Fibroblast of skin of abdomen (primary cell): ENCODE measurements at places on chromosomes 7 and 10.

GRCh38 chr7:79806161-79806734, 328.4 kb upstream of the GNAI1 start:
- DNase-seq, result peak; percentile 33

- no peak for DNase-seq
Measured at GRCh38 chr7:145795132-145795531, 321.5 kb upstream of the CNTNAP2 start.

DNA sequence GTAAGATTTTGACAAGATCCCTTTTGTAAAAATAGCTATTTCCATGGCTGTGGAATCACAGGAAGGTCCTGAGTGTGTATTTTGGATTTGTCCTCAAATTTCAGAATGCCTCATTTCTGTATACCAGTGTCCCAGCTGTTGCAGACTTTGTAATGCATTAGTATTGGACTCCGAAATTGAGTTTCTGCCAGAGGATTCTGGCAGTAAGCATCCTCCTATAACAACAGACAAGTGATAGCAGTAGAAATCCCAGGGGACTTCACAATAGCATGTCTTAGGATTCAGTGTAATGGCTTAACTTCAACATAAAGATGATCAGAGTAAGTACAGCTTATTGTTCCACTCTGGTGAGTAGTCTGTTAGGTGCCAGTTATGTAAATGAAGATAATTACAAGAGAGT, 104.6 kb downstream of the FOXP2 start:
- no peak for DNase-seq

GRCh38 chr10:128576943-128577670, 450.9 kb upstream of the MKI67 start:
- DNase-seq, result peak; percentile 87

- no peak for DNase-seq
Measured at GRCh38 chr7:88146616-88147015, 73.2 kb downstream of the SRI start.

GRCh38 chr10:24866604-24867583, 85.5 kb downstream of the PRTFDC1 start:
- DNase-seq, result peak; percentile 74

DNA sequence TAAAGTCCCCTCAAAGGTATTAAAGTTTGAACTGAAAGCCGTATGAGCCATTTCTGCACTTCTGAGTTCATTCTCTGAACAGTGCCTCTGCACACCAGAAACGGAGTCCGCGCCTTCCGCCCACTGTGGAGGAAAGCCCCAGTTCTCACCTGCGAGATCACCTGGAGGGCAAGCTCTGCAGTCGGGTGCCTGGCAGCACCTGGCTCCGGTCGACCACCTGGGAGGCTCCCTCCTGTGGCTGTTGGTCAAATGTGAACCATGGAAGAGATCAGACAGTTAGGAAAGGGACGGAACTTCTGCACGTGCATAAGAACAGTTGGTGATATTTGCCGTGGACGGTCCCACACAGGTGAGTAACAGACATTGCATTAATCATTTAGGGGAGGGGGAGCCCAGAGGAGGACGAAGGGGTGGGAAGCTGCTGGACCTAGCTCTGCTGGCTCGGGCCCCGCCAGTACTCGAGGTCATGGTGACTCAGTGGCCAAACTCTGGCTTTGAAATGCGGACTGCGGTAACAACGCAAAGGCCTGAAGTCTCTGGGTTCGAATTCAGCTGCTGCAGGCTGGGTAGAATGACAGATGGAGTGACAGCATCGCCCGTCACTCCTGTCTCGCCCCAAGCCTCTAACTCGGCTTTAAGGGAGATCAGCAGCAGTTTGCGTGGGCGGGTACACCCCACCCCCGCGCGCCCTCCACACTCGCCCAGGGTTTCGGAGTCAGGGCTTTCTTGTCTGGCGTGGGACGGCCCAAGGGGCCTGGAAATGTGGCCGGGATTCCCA, 1.7 kb upstream of the DPYSL4 start:
- no peak for DNase-seq

GRCh38 chr10:59905731-59906416, 482 bp downstream of the CCDC6 start:
- no peak for DNase-seq

GRCh38 chr10:88254091-88254490, 329.0 kb downstream of the RNLS start:
- DNase-seq, result peak; percentile 71

DNA sequence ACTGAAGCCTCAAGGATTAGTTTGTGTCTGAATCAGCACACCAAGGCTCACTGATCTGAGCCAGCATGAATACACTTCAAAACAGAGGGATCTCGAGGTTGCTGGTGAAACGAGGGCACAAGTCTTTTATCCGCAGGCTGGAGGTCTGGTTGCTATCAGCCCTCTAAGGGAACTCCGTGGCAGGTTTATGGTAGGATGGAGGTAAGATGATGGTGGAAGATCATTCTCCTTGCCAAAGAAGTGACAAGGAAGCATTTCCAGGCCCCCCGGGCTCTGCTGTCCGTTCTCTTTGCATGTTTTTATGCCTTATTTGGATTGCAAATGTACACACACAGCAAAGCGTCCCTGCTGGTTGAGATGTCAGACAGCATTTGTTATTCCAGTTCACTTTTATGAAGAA, 268.3 kb downstream of the ARHGAP12 start:
- DNase-seq, result peak; percentile 57

- DNase-seq, result no peak
Measured at GRCh38 chr10:30420266-30420665, 13.7 kb upstream of the MAP3K8 start.

GRCh38 chr10:53491774-53492173, 719.2 kb upstream of the MBL2 start:
- no peak for DNase-seq

DNA sequence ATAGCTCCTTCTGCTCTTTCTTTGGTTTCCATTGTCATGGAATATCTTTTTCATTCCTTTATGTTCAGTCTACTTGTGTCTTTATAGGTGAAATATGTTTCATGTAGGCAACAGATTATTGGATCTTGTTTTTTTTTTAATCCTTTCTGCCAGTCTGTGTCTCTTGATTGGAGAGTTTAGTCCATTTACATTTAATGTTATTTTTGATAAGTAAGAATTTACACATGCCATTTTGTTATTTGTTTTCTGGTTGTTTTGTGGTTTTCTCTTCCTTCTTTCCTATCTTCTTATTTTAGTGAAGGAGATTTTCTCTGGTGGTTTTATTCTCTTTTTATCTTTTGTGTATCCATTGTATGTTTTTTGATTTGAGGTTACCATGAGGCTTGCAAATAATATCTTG, 52.5 kb upstream of the TAS2R16 start:
- no peak for DNase-seq

- DNase-seq, result no peak
Measured at GRCh38 chr10:102652170-102652916, 8.1 kb downstream of the TRIM8 start.

GRCh38 chr10:36499693-36500092, 625.7 kb upstream of the ANKRD30A start:
- peak; percentile 73 for DNase-seq

- DNase-seq, result no peak
Measured at GRCh38 chr10:34340934-34341333, 474.2 kb downstream of the PARD3 start.

DNA sequence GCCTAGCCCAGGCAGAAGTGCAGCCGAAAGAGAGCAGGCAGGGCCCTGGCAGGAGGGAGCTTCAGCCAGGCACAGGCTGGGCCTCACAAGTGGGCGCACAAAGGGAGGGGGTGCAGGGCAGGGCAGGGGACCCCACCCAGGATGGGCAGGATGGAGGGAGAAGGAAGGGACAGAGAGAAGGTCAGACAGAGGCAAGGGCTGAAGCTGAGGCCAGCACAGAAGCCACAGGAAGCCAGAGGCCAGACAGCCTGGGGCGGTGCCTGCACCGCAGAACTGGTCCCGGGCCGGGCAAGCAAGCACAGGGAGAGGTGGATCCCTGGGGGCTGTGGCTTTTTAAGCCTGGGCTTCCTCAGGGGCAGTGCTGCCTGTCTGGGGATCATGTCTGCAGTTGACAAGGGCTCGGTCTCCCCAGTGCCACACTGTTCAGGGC, 16.7 kb downstream of the NOS3 start:
- DNase-seq, result no peak

DNA sequence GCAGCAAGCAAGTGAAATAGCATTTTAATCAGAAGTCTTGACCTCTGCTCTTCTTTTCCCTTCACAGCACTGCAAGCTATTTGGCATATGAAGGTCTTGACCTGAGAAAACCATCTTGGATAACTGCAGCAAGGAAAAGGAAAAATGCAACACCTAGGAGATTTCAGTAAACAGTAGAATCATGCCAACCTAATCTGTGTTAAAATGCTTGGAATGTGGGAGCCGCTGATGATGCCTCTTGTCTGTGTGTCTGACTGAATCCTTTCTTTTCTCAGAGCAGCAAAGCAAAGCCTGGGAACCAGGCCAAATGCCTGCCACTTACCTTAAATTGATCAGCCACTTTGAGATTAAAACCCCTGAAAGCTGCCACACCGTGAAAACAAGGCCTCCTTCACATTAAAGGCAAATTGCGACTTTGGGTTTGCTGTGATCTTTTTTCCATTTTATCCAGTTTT, 80.4 kb upstream of the CDK6 start:
- DNase-seq, result peak; percentile 73

- peak; percentile 80 for DNase-seq
Measured at GRCh38 chr7:18212758-18213157, 185.1 kb upstream of the PRPS1L1 start.

DNA sequence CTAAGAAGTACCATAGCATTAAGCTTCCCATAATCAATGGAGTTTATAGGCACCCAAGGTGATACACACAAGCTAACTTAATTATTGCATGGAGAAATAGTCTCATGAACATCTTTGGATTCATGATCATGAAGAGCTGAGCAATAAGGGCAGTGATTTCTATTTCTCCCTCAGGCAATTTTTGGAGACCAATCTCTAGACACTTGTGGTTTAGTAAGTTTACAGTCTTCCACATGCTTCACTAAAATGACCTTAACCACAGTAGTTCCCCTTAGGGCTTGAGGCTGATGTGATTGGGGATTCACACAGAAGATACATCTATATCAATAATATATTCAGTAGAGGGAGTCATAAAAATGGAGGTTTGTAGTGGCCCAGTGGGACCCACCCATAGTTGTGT, 241.2 kb downstream of the CCDC7 start:
- no peak for DNase-seq

DNA sequence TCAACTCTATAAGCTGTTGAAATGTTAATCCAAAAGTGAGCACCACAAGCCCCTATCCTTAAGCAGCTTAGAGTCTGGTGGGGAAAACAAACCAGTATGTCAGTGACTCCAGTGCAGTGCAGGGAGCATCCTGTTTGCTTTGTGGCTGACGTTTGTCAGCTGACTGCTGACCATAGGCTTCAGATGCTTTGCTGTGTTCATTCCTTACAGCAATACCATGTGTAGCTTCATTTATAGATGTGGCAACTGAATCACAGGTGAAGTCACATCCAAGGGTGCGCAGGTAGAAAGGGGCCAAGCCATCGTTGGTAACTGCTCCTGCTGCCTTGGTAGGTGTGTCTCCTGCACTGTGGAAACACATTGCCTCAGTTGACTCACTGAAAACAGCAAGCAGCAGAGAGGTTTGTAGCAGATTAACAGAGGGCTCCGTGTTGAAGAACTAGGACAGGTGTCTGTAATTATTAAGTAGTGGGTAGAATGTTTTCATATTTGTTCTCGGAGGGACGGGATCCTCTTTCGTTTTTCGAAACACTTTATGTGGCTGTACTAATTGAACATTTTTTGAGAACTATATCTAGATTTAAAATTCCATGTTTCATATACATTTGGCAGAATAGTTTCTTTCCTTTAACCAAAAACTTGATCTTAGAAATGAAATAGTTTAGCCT, 2.0 kb downstream of the INSIG1 start:
- no peak for DNase-seq

- peak; percentile 48 for DNase-seq
Measured at GRCh38 chr7:116805100-116805544, 57.3 kb upstream of the CAPZA2 start.

GRCh38 chr10:19993714-19994315, 177.6 kb downstream of the PLXDC2 start:
- DNase-seq, result peak; percentile 66

DNA sequence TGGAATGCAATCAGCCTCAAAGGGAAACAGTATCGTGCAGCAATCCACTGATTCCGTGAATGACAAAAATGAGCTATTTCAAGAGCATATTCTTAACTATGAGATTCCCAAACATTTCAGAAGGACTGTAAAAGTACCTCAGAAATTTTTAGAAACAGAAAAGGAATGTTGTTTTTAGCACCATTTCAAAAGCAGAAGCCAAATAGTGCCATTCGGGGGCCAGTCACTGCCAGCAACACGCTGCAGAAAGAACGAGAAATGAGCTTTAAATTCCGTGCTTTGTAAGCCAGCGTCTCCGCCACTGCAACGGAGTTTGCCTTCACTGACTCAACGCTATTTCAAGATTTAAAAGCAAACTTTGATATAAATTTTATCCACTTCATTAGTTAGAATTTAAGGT, 6.3 kb downstream of the NUDT5 start:
- DNase-seq, result no peak

DNA sequence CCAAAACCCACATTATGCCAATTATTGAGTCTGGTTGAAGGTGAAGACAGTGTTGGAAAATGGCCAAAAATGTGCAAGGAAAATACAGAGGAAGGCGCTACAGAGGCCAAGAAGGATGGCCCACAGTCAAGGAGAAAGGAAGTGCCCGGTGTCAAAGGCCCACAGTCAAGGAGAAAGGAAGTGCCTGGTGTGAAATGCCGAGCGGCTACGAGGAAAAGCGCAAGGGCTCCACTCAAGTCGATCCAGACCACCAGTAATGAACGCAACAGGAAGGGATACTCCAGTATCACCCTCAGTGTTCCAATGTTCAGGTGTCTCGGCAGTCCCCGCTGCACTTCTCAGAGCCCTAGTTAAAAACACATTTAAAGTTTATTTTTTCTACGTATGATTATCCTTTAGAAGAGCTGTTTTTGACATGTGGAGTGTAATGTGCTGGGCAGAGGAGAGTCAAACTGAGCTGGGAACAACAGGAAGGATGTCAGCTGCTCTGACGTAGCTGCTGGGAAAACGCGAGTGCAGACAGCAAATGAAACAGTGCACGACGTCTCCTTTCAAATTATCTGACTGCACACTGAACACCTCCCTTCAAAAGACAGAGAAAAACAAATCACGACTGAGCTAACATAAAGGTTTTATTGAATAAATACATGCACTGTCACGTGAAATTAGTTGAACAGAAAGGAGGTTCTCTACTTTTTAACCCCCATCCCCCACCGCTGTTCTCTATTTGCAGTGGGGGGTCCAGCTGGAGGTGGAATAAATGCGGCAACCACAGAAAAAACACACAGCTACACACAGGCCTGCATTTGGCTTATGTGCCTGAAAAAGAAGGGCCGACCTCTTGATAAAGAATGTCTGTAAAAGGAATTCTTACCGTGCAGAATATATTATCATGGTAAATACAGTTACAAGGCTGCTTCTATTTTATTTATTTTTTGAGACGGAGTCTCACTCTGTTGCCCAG, 26.1 kb upstream of the NCAPG2 start:
- DNase-seq, result no peak

DNA sequence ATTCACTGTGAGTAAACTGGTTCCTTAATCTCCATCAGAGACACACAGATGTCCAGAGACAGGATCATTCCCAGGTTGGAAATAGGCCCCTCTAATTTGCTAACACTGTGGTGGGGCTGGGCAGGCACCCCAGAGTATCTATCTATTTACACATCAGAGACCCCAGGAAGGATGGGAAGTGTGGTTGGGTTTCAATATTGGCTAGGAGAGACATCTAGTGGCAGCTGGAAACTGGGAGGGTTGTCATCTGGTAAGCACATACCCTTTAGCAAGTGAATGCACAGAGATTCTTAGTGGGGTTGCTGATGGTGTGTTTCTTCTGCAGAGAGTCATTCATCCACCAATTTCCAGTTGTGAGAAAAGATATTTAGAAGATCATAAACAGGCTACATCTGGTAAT, 36.0 kb upstream of the NRG3 start:
- no peak for DNase-seq
